Right hindlimb (tissue), 1 donor: ENCODE measurements at places on chromosomes 2 and 18.

DNA sequence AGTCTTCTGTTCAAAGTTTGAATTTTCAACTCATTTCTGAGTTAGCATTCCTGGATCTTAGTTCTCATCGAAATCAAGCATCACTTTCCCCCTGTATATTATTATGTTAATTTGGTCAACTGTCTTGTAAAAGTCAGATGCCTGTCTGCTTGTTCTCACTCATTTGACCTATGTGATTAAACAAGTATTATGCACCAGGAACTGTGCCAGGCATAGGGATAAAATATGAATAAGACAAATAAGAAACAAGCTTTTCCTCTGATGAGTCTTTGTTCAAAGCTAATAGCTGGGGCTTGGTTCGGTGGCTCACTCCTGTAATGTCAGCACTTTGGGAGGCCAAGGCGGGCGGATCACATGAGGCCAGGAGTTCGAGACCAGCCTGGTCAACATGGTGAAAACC, 19.7 kb upstream of the EMILIN2 start:
- no peak for DNase-seq

- no peak for DNase-seq
Measured at GRCh38 chr2:213022987-213023386, 128.4 kb downstream of the IKZF2 start.

DNA sequence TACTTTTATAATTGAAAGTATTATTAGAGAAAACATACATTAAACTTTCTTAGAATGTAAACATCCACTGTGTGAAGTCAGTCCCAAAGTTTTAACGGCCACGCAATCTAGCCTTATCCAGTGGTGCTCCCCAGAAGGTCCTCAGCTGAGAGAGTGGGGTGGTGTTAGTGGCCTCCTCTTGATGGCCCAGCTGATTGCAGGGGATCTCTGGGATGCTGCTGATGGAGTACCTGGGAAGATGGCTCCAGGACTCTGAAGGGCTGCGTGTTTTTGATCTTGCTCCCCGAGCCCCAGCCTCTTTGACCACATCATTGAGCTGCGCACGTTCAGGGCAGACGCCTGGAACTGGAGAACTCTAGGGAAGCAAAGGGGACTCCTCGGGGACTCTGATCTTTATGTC, 181.4 kb downstream of the FAM210A start:
- peak; percentile 2 for DNase-seq

GRCh38 chr18:24843123-24843522, 382.7 kb downstream of the HRH4 start:
- DNase-seq = no peak

GRCh38 chr18:32929213-32929612, 156.4 kb upstream of the KLHL14 start:
- no peak for DNase-seq

- peak; percentile 47 for DNase-seq
Measured at GRCh38 chr18:61322265-61322873, 10.9 kb upstream of the CDH20 start.

GRCh38 chr18:48862132-48862531, 88.6 kb downstream of the SMAD7 start:
- DNase-seq = no peak

DNA sequence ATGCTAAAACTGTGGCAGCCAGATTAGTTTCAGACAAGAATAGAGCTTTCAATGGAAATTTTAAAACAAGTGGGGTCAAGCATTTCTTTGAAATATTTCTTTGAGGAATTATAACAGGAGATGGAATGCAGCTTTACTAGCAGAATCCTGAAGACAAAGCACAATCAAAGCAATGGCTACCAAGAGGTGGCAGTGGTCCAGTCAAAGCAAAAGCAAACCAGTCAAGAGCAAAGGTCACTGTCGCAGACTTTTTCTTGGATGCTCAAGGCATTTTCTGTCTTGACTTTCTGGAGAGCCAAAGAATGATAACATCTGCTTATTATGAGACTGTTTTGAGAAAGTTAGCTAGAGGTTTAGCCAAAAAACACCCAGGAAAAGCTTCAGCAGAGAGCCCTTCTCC, 351.2 kb upstream of the DLGAP1 start:
- no peak for DNase-seq

DNA sequence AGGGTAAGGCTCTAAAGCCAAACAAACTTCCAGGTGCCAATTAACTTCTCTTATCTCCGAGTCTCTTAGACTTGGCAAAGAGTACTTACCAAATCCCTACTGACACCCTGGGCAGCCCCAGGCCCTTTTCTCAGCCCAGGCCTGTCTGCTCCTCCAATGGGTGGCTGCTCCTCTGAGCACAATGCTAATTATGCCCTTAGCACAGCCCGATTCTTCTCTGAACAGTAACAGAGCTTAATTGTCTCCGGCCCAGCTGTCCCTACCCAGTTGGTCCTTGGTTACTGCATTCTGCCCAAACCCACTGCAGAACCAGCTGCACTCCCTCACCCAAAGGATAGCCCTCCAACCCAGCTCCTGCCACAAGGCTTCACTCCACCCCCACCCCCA, 110.3 kb downstream of the SMAD7 start:
- peak; percentile 26 for DNase-seq

DNA sequence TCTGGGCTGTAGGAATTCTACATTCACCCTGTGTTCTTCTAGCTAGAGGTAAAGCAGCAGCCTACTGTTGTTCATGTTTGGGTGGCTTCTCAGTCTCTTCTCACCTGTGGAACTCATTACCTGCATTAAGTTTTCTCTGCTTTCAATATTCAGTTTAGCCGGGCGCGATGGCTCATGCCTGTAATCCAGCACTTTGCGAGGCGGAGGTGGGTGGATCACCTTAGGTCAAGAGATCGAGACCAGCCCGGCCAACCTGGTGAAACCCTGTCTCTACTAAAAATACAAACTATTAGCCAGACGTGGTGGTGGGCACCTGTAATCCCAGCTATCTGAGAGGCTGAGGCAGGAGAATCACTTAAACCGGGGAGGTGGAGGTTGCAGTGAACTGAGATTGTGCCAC, 139.8 kb upstream of the UBE2E3 start:
- DNase-seq = no peak

DNA sequence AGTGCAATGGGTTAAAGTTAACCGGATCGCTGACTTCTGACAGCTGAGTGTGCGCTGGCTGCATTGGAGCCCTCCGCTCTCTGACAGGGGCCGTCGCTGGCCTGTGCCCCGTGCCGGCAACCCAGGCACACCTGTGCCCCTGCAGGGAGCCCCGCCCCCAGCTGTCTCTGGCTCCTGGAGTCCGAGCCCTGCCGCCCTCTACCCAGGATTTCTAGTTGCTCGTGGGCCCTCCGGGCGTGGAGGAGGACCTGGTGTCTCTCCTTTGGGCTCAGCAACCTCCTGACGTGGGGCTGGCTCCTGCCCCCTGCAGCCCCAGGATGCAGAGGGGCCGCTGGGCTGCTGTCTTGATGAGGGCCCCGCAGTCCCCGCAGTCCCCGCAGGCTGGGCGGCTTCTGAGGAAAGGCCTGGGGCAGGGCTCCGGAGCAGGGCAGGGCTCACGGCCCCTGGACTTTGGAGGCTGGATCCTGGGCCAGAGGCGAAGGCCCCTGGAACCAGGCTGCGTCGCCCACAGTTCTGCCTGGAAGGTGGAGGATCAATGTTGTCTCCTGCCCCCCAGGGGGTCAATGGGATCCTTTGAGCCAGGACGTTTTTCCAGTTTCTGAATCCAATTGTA, 172.8 kb downstream of the RNF144A start:
- DNase-seq = no peak

DNA sequence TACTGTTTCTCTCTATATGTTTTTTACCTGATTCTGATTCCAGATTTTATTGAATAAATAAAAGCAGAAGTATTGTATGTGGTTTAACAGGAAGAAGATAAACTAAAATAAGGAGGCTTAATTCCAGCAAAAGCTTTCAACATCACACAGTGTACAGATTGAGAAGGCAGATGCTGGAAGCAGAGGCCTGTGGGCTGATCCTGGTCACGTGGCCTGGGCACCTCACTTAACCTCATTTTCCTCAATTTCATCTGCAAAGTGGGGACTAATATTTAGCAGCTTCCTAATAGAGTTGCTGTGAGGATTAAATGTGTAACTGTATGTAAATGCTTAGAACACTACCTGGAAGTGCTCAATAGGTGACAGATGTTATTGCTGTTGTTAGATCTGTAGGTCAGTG, 58.0 kb downstream of the CDCA7 start:
- DNase-seq = no peak

DNA sequence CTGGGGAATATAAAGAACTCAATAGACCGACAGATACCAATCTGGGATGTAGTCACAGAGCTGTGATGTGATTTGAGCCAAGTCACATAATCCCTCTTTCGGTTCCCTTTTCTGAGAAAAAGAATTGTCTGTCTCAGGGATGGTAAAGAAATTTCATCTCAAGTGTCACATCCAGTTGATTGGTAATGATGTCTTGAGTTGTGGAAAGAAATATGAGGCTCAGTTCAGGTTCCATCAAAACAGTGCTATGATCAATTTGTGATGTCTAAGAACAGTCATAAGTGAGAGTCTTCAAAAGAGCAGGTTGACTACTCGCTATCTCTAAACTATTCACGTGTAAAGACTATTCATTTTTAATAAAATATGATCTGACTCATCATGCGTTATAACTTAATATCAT, 223.3 kb downstream of the METTL4 start:
- DNase-seq = no peak

DNA sequence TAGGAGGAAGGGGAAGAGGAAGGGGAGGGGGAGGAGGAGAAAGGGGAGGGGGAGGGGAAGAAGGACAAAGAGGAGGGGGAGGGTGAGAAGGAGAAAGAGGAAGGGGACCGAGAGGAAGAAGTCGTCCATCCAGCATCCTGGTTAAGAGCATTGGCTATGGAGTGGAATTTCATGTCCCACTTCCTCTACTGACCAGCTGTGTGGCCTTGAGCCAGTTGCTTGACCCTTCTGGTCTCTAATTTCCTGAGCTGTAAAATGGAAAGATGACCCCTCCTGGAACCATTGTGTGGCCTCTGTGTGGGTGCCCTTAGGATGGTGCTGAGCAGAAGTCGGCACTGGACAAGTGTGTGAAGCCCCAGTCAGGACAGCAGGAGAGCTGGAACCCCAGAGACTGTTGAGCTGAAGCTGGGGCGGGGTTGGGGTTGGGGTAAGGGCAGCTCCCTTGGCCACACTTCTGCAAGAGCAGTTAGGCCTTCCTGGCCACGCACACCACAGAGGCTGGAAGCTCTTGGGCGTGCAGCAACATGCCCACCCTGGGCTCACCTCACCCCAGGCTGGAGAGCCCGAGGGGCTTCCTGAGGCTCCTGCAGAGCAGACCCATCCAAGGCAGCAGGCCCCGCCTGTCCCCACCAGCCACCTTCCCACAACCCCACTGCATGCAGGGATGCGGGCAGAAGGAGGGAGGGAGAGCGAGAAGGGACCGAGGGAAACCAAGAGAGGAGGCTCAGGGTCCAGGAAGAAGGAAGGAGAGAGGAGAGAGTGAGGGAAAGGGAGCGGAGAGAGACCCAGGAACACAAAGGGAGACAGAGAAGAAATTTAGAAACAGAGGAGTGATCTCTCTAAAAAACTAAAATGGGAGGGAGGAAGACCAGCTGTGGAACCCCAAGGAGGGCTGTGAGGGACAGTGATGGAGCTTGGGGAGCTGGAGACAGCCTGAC, 16.2 kb downstream of the ADRA2B start:
- peak; percentile 18 for DNase-seq

- no peak for DNase-seq
Measured at GRCh38 chr2:134232868-134233727, 20.8 kb upstream of the MGAT5 start.

- no peak for DNase-seq
Measured at GRCh38 chr2:128313931-128314347, 4.7 kb downstream of the HS6ST1 start.

GRCh38 chr2:121524685-121525425, 5.8 kb upstream of the RNU4ATAC start:
- DNase-seq = no peak

DNA sequence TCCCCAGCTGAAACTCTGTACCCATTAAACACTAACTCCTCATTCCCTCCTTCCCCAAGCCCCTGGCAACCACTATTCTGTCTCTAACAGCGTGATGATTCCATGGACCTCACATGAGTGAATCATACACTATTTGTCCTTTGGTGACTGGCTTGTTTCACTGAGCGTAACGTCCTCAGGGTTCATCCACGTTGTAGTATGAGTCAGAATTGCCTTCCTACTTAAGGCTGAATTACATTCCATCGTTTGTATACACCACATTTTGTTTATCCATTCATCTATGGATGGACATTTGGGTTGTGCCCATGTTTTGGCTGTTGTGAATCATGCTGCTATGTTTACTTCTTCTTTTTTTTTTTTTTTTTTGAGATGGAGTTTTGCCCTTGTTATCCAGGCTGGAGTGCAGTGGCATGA, 19.6 kb upstream of the CABLES1 start:
- DNase-seq = no peak

GRCh38 chr2:200733713-200734198, 78.0 kb upstream of the BZW1 start:
- DNase-seq = no peak

DNA sequence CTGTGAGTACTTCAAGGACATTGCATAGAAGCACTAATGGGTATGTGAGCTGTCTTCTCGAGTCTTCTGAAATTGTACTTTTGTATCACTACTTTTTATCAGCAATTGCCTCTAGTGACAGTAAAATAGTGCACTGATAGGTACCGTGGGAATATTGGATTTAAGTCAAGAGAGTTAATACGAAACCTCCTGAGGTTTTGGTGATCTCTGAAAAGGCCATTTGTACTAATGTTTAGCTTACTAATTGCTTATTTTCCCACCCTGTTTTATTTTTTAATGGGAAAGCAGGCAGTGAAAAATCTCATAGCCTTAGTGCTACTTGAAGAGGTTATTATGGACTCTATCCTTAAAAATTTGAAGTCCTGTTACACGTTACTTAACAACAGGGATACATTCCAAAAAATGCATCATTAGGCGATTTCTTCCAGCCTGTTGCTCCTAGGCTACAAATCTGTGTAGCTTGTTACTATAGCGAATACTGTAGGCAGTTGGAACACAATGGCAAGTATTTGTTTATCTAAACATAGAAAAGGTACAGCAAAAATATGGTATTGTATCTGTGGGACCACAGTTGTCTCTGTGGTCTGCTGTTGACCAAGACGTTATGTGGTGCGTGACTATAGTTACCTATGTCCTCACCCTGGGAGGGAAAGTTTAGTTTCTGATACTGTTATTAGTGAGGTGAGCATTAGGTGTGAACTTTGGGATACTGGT, 65.9 kb downstream of the CAB39 start:
- no peak for DNase-seq
